NCI-H1092 (cell line): ENCODE measurements at places on chromosomes 5 and 9.

- DNase-seq, result no peak
These were observed 26.5 kb downstream of the B4GALT1 start for GRCh38 chr9:33140401-33141360.

DNA sequence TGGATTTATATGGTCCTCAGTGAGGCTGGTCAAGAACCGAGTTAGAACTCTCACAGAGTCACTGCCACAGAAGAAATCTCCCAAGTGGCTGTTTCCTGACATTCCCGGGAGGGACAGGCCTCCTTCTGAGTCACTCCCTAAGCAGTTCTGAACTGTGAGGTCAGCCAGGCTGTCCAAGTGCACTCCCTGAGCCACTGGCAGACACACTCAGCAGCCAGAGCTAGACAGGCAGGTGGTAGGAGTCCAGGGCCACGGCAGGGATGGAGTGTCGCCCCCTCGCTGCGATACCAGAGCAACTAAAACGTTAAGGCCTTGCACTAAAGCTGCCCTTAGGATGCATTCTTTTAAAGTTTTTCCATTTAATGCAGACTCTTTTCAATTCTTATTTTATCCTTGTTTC is 3.4 kb downstream of the IL4 start:
- DNase-seq, result no peak

- no peak for DNase-seq
These were observed 43.0 kb upstream of the PCAT7 start for GRCh38 chr9:94511955-94512265.

DNA sequence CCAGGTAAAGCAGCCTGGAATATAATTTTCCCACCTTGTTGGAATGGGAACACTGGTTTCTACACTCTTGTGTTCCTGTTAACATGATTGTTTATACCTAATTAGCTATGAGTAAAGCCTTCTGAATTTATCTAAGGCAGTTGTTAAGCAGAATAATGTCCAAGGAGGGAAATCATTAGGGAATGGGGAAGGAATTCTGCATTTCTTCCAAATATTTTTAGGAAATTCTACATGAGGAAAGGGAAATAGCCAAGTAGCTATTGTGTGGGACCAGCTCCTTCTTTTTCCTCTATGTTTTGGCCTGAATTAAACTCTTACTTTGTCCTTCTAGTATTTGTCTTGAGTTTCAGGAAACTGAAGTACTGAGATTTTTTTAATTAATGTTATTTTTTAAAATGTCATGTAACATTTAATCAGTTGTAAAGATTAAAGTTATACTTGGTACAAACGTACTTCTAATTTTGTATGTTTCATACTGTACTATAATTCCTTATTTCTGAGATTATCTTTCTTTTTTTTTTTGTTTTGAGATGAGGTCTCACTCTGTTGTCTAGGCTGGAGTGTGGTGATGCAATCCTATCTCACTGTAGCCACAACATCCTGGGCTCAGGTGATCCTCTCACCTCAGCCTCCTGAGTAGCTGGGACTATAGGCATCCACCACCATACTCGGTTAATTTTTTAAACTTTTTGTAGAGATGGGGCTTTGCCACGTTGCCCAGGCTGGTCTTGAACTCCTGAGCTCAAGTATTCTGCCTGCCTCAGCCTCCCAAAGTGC is 28.5 kb downstream of the ANKDD1B start:
- DNase-seq, result no peak

DNA sequence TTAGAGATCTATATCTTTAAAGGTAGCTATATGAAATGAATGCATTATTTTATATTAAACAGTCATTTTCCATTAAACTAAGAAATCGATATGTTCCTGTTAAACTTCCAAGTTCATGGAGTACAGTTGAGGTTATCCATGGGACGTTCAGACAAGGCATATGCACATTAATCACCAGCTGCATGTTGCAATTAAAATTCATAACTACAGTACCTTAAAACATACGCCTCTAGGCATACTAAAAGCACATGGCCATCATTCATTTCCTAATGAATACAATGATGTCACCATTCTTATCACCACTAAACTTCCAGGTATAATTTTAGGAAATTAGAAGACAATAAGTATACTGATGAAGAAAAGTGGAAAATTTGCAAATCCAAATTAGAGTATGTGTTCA is 174.3 kb downstream of the CDH12 start:
- DNase-seq, result no peak

GRCh38 chr5:443239-444151 is 519 bp downstream of the EXOC3 start:
- DNase-seq, result no peak

DNA sequence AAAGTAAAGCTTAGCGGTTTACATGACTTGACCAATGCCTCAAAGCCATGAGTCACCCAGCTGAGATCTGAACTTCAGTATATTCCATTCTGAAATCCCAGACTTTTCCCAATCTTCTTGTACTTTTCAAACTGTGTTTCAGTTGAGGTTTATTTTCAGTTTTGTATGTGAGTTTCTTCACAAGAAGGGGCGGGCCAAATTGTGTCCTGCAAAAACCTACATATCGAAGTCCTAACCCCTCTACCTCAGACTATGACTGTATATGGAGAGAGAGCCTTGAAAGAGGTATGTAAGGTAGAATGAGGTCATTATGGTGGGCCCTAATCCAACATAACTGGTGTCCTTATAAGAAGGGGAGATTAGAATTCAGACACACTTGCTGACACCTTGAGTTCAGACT is 666 bp upstream of the TLR4 start:
- no peak for DNase-seq

DNA sequence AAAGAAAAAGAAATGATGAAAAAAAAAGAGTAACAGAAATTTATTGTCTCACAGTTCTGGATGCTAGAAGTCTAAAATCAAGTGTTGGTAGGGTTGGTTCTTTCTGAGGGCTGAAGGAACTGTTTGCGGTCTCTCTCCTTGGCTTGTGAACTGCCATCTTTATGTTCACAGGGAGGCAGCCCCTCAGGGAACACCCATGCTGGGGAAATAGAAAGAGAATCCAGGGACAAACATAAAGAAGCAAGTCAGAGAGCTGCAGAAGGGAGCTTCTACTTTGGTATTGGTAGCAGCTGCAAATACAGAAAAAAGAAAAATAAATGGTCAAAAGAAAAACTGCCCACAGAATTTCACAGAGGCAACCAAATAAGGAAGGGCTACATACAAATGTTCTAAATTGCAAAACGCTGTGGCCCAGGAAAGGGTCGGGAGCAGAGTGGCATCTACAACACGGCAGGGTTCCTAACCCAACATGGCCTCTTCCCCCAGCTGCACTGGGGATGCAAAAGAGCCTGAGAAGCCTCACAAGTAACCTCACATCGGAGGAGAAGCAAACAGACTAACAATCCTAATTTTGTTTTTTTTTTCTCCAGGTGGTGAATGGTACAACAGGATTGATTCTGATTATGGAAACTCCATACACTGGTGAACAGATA is 37.4 kb downstream of the ELOVL7 start:
- DNase-seq, result no peak

GRCh38 chr5:172777881-172778814 is 7.2 kb upstream of the DUSP1 start:
- DNase-seq, result no peak

DNA sequence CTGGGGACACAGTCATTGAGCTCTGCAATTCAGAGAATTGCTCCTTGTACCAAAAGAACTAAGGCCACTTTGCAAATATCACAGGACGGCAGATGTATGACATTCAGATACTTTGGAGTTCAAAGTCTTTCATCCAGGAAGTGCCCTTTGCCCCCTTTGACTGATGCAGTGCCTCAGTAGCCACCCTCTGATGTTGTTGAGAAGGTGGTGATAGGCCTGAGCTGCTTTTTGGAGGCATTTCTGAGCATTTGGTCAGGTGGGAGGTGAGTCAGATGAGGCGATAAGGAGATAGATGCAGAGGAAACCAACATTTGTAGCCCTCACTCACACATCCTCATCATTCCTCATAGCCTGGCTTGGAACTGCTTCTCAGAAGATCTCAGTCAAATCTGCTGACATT is 63.4 kb downstream of the ANGPTL2 start:
- DNase-seq, result no peak

- peak; percentile 4 for DNase-seq
These were observed 72.3 kb downstream of the SLCO4C1 start for GRCh38 chr5:102223542-102224477.

DNA sequence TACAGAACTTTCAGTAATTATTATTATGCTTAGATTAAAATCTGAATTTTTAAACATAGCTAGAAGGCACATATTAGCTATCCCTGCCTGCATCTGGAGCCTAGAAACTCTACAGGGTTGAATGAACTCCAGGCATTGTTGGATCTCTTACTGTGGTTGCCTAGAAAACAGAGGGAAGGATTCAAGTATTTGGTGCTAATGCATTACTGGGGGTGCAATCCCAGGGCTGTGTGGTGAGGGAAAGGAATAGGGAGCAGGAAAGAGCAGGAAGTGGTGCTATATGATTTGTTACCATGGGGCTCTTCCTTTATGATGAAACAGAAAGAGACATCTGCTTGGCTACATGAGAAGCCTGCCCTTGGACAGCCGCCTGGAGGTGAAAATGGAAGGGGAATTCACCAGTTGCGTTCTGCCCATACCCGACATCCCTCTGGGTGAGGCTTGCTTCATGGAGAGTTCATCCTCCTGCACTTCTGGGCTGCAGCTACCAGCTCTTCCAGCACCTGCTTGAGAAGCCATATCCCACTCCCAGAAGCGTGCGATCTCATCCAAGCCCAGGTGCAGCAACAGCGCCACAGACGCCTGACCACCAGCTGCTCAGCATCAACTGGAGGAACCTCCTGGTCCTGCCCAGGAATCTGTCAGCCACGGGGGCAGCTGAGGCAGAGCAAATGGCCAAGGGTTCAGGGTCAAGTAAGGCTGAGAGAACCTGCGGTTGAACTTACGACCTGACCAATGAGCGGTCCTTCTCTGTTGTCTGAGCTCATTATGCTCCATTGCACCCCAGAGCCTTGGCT is 362.8 kb downstream of the SEMA5A start:
- DNase-seq, result no peak

- DNase-seq, result no peak
These were observed 41.0 kb downstream of the B4GALT1 start for GRCh38 chr9:33125871-33126823.

DNA sequence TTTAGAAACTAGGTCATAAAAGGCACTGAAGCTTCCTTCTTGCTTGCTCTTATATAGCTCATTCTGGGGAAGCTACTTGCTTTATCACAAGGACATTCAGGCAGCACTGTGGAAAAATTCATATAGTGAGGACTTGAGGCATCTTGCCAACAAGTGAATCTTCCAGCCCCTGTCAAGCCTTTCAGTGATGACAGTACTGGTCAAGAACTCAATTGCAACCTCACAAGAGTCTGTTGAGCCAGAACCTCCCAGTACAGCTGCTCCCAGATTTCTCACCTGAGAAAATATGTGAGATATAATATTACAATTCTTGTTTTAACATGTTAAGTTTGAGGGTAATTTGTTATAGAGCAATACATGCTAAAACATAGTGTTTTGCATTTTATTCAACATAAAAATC is 2011.0 kb upstream of the NUDT12 start:
- DNase-seq, result no peak

DNA sequence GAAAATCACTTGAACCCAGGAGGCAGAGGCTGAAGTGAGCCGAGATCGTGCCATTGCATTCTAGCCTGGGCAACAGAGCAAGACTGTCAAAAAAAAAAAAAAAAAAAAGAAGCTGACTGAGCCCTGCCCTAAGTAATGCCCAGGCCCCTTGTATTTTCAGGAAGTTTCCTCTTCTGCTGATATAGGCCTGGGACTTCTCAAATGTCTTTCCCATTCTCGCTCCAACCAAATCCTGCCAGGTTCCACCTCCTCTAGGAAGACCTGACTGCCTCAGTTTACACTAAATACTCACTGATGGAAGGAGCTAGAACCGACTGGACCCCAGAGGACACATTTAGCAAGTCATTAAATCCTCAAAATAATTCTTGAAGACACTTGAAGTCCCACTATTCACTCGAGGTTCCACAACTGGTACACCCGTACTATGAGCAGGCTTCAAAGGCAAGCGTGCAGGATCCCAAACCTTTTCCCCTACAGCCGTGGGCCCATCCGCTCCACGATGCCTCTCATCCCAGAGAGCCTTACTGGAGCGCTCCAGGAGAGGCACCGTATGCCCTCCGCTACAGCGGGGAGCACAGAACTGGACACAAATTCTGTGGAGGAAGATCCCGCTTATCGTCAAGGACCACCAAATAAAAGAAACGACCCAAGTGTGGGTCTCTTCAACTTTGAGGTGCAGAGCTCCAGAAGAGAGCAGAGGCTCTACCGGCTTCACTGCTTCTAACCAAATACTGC is 676 bp downstream of the NOL6 start:
- DNase-seq, result no peak

- DNase-seq, result no peak
These were observed 192.3 kb downstream of the DEPDC1B start for GRCh38 chr5:60507687-60508086.
